ENCODE measurements at places on chromosomes 11 and 22.

- DNase-seq: no peak
Measured at GRCh38 chr11:209275-210121, 2.0 kb downstream of the RIC8A start.

GRCh38 chr11:131370090-131370751 is at the start of gene NTM:
TSS of gene NTM (plus strand) at chr11:131370615.
- no peak for DNase-seq

DNA sequence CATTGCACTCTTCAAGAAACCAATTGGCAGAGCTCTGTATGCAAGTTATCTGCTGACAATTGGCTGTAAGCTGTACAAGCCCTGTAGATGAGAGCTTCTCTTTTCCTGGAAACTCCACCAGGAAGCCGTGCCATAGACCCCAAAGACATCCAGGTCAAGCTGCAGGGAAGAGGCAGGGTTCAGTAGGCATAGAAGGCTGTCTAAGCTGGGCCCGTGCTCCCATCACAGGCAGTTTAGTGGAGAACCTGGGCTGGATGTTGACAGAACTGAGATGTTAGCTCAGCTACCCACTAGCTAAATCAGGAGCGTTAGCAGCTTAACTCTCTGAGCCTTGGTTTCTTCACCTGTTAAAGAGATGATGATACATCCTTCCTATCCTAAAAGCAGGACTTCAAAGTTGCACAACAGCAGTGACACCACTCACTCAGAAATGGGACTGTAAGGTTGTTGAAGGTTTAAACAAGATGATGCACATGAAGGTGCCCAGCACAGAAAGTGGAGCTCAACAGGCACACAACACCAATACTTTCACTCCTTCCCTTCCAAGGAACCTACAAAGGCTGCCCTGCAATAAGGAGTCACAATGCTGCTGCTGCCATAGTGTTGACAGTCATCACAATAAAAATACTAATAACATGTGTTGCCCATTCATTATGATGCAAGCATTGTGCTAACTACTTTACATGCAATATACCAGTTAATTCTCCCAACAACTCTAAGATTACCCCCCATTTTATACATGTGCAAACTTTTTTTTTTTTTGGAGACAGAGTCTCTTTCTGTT is 115.4 kb downstream of the ZBTB16 start:
- no peak for DNase-seq

DNA sequence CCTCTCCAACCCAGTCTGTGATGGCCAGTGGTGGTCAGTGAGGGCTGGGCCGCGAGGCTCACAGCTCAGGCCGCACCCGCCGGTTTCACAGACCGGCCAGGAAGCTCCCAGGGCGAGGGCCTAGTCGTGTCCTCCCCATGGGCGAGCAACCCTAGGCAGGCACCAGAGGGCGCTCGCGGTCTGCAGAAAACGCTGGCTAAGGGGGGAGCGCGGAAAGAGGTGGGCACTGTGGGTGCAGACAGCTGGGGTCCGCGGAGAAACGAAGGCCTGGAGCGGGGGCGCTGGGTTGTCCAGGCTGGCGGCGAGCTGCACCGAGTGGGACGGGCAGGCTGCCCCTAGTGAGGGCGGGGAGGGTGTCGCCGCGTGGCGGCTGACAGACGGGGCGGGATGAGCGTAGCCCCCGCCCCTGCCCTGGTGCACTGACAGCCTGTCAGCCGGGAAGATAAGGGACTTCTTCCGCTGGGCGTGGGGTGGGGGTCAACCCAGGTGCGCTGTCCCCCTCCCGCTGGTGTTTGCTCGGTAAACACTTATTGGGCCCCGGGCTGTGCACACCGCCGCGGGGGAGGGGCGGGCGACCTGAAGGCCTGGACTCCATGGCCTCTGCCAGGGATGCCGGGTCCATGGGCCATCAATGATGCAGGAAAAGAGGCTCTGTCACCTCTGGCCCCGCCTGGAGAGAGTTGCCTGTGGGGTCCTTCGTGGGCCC is 7.5 kb downstream of the GP1BB start:
- DNase-seq: peak; percentile 72

- no peak for DNase-seq
Measured at GRCh38 chr11:70482529-70482917, 84.2 kb downstream of the CTTN start.

DNA sequence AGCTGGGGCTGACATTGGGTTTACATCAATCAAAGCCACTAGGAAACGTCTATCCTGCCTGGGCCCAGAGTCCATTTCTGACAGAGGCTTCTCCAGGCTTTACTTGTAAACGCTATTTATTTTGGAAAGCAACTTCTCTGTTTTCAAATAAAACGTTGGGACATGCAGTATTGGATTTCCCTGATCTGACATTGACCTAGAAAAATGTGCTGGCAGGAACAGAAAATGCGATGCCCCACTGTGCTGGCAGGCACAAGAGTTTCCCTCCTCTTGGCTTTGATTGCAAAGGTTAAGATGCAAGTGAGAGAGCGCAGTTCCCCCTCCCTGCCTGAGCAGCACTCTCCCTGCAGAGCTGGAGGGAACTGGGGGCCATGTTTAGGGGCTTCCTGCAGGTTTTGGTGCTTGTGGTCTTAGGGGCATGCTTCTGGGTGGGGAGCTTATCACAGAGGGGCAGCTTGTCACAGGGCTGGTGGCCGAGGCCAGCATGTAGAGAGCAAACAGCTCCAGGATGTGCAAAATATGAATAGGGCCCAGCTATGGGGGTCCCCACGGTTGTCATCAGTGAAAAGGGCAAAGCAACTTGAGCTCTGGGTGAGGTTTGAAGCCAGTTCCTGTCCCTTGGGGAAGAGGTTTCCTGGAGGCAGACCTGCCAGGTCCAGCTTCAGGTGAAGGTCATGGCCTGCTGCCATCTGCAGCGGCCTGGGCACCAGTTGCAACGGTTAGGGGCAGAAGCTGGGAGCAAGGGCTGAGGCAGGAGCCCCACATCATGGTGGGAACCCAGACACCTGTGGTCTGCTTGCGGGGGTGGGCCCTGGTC is 42.3 kb upstream of the DKK3 start:
- no peak for DNase-seq

GRCh38 chr22:46443850-46444389 is 93.5 kb downstream of the CELSR1 start:
- DNase-seq: no peak

- DNase-seq: peak; percentile 67
Measured at GRCh38 chr22:29727131-29727523, 7.3 kb downstream of the CABP7 start.

DNA sequence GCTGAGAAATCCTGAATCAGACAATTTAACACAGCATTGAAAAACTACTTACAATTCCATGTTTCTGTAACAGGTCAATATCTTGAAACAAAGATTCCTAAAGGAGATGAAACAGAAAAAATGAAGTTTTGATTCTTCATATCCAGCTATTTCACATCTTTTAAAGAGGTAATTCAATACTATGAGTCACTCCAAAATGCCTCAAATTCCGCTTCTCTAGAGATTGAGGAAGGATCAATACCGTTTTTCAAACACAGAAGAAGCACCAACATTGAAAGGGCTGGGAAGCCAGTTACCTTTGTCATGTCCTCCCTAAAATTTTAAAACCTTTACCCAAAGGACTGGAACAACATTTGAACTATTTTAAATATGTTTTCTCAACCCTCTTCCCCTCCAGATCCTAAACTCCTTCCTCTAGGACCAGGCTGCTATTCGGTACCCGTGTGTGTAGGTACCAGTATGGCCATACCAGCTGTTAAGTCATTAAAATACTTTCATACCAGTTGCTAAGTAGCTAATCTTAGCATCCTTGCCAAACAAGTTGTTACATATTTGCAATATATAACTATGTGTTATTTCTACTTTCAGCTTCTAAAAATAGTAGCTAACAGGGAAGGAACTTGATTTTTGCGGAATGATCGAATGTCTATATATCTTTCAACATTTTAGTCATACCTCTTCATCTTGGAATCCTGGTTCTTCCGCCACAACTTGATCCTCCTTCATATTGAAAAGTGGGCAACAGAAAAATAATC is 2.3 kb downstream of the DMC1 start:
- DNase-seq: no peak

GRCh38 chr22:37278261-37278660 is 4.0 kb upstream of the CYTH4 start:
- no peak for DNase-seq

- no peak for DNase-seq
Measured at GRCh38 chr11:125284245-125284850, 119.8 kb downstream of the PKNOX2 start.

- DNase-seq: peak; percentile 80
Measured at GRCh38 chr11:74702383-74703007, 28.7 kb downstream of the CHRDL2 start.

GRCh38 chr22:38734421-38735100 is 21.2 kb downstream of the SUN2 start:
- no peak for DNase-seq

DNA sequence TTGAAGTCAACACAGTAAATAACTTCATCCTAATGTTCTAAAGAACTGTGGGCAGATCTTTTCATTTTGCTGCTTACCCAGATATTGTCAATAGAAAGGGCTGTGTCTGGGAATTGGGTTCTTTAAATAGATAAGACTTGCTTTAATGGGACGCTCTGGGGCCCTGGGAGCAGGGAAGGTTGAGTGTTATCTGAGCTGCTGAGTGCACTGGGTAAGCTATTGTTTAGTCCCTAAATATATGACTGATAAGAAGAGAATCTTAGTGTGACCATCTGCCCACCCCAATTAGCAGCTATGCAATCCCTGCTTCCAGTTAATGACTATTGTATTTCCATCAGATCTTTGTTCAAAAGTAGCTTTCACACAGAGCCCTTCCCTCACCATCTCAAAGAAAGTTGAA is 44.4 kb downstream of the ARHGAP42 start:
- no peak for DNase-seq

DNA sequence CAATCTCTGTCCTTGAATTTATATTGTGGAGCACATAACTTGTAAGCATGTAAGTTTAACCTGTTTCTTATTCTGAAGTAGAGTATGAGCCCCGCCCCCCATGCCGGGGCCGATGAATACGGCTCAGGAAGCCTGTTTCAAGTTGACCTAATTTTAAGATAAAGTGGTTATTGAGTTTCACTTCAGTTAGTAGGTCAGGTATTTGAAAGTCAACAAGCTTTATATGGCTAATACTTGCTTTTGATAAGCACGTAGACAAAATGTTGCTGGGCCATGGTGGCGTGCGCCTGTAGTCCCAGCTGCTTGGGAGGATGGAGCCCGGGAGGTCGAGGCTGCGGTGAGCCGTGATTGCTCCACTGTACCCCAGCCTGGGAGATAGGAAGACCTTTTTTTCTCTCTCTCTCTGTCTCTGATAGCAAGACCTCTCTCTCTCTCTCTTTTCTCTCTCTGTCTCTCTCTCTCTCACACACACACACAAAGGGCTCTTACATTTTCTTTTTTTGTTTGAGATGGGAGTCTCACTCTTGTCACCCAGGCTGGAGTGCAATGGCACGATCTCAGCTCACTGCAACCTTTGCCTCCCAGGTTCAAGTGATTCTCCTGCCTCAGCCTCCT is 14.4 kb downstream of the YWHAH start:
- no peak for DNase-seq

DNA sequence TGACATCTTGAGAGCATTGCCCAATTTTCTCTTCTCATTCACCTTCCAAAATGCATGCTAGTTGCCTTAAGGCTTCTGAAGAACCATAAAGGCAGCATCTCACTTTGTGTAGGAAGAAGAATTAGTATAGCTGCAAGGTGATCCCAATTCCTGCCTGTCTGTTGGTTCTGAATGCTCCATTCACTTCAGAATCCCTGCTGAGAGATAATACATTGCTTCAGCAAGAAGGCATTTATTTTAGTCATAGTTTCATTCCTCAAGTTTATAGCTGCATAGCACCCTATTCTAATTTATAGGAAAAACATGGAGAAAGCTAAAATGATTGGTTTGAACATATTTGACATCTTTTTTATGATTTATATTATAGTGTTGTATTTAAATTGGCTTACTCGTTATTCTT is 181.3 kb downstream of the METTL15 start:
- DNase-seq: no peak

GRCh38 chr11:43736502-43737200 is 56.1 kb downstream of the HSD17B12 start:
- no peak for DNase-seq

DNA sequence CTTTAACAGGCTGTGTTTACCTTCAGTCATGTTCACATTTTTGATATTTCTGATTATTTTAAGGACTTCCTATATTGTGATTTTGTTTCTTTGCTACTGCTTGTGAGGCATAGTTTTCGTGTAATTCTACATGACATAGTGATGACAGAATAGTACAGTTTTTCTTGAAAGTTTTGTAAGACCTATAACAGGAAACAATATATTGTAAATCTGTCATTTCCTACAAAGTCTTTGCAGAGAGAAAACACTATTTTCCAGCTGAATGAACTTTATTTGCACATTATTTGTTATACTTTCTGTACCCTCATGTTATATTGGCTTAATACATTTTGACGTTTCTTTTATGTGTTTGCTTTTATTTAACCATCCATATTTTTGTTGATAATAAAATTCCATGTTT is 191.1 kb downstream of the TMEM135 start:
- DNase-seq: no peak

DNA sequence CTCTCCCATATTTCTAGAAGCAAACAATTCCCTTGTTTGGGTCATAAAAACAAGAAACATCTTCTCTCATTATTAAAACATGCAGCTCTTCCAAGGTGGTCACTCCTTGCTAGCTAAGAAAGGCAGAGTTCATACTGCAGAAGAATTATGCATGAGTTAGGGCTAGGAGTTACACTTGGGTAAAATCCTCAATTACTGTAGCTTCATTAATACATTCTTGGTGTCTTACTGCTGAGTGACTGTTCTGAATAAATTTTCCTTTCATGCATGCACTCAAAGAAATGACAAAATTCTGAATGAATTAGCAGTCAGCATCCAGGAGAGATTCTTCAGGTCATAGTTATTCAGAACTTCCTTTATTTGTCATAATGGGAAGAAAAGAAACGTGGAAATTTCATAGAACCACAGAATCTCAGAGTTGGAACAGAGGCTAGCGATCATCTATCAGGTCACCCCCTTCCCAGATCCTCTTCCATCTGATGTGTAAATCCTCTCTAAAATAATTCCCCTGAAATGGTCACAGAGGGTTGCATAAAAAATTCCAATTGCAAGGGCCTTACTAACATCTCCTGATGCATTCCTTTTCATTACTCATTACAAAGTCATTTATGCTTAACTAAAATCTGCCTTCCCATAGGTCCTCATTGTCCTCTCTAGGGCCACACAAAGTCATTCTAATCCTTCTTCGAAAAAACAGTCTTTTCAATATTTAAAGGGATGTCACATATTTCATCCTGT is 771.5 kb downstream of the DLG2 start:
- DNase-seq: no peak

All from erythroblast (primary cell).